ENCODE measurements at places on chromosomes 12 and 14.

GRCh38 chr12:26828280-26829073 lies 4.5 kb downstream of the ITPR2 start:
- DNase-seq = no peak

GRCh38 chr12:111166779-111167540 lies 201.9 kb downstream of the PHETA1 start:
- DNase-seq = no peak

- DNase-seq = no peak
Observed at GRCh38 chr12:109196332-109196731, 79.9 kb downstream of the ACACB start.

DNA sequence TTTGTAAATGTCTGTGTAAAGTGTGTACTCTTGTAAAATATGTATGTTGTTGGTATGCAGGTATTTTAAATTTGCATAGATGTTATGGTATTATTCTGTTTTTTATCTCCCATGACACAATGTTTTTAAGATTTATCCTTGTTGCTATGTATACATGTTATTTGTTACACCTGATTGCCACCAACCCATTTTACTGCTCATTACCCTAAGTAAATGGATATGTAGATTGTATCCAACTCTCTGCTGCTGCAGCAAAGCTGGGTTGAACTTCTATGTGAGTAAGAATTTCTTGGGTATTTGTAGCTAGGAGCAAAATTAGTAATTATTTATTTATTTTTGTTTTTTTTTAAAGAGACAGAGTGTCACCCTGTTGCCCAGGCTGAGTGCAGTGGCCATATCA lies 6.2 kb downstream of the APAF1 start:
- no peak for DNase-seq

- no peak for DNase-seq
Observed at GRCh38 chr14:85793533-85793932, 263.6 kb downstream of the FLRT2 start.

DNA sequence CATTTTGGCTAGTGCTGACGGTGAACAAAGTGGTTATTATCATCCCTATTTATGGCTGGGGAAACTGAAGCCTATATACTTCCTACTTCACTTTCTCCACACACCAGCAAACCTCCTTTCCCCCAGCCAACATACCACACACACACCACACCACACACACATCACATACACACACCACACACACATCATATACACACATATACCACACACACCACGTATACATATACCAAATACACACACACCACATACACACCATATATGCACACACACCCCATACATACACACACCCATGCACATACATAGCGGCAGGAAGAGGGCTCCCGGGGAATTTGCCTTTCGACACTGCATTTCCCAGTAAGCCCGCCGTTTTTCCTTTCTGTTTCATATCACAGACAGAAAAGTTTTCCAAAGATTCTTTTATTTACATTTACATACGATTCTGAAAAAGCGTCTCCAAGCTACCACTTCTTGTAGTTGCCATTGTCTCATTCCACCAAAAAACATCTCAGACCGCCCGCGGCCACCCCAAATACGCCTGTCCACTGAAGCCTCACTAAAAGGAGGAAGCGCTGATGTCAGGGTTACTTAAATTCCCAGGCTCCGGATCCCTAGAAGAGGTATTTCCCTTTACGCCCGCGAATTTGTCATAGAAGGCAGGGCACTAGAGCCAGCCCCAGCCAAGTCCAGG lies 823 bp upstream of the RAB5B start:
- DNase-seq = peak; percentile 53

DNA sequence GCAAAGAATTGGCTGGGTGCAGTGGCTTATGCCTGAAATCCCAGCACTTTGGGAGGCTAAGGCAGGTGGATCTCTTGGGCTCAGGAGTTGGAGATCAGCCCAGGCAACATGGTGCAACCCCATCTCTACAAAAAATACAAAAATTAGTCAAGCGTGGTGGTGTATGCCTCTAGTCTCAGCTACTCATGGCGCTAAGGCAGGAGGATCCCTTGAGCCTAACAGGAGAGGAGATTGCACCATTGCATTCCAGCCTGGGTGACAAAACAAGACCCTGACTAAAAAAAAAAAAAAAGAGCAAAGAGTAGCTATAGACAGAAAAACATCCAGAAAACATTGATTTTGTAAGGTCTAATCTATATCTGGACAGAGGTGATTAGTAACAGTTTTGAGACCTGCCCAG lies 25.0 kb downstream of the KIF21A start:
- DNase-seq = peak; percentile 12

DNA sequence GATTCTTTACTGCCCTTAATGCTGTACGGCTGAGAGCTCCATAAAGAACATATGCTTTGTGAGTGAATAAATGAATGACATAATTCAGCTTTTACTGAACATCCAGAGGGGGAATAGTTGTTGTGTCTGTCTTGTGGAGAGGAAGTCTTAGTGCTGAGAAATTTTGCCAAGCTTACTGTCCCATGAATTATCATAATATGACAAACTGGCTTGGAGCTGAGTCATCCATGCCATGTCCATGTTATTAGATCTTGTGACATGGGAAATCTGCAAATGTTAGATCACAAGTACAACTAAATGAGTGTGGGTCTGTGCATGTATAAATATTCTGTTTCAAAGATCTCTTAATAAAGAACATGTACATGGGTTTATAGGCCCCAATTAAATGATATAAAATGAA lies 350.4 kb downstream of the BMP4 start:
- DNase-seq = no peak

- no peak for DNase-seq
Observed at GRCh38 chr14:104158827-104159798, 20.7 kb downstream of the KIF26A start.

- DNase-seq = no peak
Observed at GRCh38 chr14:98170575-98170974, 1101.4 kb downstream of the BCL11B start.

DNA sequence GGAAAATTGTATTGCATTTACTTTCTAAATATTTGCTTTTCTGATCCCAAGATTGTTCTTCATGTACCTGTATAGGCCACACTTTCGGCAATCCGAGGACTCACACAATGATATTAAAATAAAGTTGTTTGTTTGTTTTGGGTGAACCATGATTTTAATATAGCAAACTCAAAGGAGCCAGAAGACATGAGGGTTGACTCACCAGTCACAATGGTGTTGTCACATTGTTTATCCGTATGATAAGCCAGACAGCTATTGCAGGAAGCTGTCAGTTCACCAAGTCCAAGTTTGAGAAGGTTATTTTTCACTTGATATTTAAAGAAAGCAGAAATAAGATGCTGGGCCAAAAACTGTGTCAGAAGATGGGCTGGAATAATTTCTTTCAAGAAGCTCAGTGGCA lies 67.1 kb upstream of the CPM start:
- no peak for DNase-seq

- DNase-seq = no peak
Observed at GRCh38 chr14:89259951-89260609, 157.0 kb downstream of the FOXN3 start.

GRCh38 chr12:74889563-74890236 lies 319.9 kb downstream of the KCNC2 start:
- DNase-seq = peak; percentile 71
